ENCODE measurements at places on chromosomes 4 and X.

DNA sequence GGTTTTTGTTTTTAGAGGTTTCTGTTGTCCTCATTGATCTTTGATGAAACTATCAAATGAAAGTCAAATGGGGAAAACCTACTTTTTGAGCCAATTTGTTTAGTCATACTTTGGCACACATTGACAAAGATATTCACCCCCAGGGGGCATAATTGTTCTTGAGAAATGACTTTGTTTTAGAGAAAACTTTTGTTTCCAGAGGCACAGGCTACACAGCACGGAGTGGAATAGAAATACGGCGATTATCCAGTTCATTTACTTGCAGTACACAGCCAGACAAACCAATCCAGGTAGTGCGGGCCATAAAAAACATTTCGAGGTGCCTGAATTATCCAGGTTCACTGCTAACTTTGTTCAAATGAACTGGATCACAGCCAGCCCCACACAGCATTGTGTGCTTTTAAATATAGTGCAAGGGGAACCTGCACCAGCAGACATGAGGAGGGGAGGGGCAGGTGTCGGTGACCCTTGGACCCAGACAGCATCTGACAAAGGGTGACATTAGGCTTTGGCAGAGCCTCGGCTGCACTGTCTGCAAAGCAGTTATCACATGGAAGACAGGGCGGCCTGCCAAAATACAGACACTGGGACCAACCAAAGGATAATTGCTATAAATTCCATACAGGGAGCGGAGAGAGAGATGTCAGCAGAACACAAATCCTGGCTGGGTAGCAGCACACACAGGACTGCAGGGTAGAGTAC, 179.6 kb upstream of the NOCT start:
- DNase-seq, result no peak

DNA sequence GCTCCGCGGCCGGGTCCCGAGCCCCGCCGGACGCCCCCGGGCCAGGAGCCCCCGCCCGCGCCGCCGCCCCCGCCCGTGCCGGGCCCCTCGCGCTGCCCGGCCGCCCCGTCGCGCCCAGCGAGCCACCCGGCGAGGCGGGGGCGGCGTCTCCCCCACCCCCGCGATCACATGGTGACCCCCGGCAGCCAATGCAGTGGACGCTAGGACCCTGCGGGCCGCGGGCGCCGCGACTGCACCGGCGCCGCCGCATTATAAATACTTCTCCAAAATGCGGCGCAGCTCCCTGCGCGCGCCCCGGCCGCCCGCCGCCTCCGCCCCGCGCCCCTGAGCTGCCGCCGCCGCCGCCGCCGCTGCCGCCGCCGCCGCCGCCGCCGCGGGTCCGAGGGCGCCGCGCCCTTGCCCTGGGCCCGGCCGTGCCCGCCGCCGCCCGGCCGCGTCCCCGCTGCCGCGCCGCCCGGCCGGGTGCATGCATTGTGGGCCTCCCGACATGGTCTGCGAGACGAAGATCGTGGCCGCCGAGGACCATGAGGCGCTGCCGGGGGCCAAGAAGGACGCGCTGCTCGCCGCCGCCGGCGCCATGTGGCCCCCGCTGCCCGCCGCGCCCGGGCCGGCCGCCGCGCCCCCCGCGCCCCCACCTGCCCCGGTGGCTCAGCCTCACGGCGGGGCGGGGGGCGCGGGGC, at the start of gene NAT8L:
NAT8L (plus strand) TSS at position 282 of the 680 bp plus-strand sequence; CDS start at position 467, 185 bp downstream.
- no peak for DNase-seq

DNA sequence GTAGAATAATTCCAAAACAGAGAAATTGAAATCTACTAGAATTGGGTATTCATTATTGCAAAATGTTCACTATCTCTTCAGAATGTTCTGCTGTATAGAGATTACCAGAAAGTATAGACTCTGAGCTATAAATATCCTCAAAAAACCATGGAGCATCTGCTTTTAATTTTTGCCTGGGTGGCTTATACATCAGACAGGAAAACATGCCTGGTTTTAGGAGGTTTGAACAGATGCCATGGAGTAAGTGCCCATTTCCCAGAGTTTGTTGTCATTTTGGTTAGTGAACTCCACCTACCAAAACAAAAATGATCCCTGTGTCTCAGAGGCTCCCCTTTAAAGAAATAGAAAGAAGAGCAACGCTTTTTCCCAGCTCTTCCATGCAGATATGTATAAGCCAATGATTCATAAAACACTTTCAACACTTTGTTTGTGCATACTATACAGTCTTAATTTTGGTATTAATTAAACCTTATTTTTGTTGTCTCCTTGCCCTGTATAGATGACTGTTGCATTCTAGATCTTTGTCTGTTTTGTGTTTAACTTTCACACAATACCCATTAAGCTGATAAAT, 68.7 kb downstream of the MEPE start:
- no peak for DNase-seq

DNA sequence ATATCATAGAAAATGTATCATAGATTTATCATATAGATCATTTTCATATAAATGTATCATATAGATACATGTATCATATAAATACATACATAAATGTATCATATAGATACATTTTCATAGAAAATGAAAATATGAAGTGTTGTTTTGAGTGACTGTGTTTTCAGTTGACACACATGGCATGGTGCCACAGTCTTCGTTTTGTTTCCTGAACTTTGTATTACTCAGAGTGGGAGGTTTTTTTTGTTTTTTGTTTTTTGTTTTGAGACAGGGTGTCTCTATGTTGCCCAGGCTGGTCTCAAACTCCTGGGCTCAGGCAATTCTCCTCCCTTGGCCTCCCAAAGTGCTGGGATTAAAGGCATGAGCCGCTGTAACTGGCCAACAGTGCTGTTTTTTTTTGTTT, 3.9 kb downstream of the RBM10 start:
- no peak for DNase-seq

DNA sequence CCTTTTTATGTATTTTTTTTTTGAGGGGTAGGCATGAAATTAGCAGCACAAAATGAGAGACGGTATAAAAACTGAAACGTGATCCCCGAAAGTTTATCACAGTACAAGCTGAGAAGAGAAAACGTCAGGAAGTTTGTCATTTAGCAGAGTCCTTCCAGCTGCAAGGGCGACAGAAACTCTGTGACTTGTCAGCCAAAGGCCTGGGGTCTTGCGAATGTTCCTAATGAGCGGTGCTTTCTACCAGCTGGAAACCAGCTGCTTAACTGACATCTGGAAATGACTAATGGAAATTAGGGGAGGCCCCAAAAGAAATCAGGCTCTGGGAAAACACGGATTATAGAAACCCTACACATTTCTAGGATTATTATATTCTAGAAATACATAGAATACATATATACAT, 66.5 kb downstream of the CHRNA9 start:
- DNase-seq, result no peak

GRCh38 chr4:10381146-10381545, 76.1 kb downstream of the ZNF518B start:
- DNase-seq, result no peak

DNA sequence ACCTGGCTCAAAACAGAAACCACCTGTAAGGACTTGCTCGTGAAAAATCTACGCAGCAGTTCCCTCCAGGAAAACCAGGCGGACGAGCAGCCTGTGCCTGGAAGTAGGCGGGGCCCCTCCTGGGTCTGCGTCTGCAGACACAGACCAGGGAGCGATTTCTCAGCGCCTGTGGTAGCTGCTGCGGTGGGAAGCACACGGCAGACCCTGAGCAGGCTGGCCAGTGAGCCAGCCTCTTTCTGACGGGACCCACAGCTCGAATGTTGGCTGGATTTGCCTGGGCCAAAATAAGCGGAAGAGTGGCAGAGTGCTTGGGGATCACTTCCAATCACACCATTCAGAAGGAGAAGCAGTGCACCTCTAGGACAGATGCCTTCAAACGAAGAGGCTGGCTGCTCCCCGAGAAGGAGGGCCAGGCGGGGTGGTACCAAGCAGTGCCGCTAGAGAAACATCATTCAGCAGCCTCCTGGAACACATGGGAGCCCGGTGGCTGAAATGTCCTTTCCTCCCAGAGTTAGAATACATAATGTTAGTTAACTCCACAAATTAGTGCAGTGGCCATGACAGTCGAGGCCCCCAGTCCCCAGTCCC, 85.9 kb downstream of the GATB start:
- DNase-seq, result peak; percentile 96

DNA sequence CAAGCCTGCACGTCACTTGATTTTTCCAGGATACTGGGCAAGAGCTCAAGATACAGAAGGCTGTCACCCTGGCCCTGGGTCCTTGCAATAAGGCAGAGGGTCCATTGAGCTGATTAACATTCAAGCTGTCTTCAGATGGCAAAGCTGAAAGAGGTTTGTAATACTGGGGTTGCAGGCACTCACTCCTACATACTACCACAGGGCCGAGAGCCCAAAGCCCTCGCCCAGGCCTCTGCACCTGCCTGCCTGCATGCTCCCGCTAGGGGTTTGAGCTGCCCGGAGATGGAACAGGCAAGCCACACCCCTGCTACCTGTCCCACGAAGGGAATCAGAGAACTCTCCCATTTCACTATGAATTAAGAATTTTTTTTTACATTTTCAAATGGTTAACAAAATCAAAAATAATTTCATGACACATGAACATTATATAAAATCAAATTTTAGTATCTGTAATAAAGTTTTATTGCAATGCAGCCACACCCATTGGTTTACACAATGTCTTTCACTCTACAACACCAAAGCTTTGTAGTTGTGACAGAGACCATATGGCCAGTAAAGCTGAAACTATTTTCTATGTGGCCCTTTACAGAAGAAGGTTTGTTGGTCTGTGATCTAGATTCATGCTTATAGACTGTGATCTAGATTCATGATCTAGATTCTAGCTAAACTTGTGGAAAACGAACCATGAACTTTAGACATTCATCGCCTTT, 530.4 kb upstream of the IGFBP7 start:
- DNase-seq, result no peak

DNA sequence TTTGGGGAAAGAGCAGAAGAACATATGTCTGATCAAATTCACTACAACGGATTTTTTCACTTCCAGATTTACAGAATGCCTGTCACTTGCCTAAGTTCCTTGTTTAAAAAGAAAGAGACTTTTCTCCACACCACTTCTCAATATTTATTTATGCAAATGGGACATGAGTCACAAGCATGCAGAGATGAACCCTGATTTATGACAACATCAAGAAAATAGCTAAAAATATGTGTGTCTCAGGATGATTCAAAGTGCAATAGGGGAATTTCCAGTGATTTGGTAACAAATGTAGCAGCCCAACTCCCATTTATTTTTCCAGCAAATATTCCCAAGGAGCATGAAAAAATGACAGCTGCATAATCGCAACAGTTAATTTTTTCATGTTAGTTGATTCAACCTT, 180.4 kb upstream of the FAT1 start:
- no peak for DNase-seq

DNA sequence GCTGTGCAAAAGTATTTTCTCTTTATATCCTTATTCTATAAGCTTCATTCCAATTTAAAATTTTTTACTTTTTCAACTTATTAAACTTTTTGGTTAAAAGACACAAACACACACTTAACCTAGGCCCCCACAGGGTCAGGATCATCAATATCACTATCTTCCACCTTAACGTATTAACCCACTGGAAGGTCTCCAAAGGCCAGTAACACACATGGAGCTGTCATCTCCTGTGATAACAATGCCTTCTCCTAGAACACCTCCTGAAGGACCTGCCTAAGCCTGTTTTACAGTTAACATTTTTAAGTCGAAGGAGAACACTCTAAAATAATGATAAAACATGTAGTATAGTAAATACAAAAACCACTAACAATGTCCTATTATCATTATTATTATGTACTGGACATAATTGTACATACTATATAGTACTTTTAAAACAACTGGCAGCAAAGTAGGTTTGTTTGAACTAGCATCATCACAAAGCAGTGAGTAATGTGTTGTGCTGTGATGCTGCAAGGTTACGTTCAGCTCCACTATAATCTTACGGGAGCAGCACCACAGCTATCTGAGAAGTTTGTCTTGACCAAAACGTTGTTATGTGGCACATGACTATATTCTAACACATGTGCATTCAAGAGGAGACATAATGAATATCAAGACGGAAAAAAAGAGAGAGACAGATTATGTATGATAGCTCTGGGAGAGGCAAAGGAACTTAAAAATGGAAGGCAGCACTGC, 33.7 kb downstream of the DHX15 start:
- DNase-seq, result no peak

GRCh38 chr4:105113800-105114199, 32.9 kb upstream of the TET2 start:
- no peak for DNase-seq

DNA sequence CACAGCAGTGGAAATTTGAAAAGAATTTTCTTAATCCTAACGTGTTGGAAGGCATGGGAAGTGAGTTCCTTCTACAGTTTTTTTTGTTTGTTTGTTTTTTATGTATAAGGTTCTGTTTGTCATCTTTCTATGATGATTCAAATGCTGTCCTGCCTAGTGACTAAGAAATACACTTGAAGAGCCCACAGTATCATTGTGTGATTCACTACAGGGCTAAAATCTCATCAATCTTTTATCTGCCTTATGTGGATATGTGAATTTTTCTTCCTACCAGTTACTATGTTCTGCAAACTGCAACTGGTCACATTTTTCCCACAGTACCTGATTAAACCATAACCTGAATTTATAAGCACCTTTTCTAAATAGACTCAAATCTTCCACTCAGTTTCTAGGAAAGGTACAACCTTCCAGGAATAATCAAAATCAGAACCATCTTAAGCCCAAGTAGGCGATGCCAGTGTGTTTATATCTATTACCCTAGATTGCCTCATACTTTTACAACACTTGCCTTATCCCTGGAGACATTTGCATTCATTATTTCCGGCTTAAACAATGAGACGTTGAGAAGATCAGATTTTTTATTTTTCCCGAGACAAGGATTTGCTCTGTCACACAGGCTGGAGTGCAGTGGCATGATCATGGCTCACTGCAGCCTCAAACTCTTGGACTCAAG, 214.6 kb upstream of the GALNT7 start:
- no peak for DNase-seq

- no peak for DNase-seq
Observed at GRCh38 chr4:188403272-188403671, 264.0 kb downstream of the TRIML1 start.

DNA sequence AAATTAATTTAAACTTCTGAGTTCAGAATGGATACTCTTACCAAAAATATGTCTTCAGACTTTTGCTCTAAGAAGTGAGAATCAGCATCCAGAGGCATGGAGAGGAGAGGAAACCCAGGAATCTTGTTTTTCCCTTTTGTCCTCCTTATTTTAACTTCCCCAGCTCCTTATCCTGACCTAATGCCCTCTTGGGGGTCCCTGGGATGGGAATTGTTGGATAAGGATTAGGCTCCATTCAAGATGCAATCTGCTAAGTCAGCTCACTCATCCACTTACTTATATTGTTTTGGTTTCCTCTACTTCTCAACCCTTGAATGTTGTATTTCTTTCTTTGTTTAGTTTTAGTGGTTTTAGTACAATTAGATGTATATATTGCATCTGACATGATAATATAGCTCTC, 208.4 kb upstream of the PCDH7 start:
- no peak for DNase-seq

GRCh38 chr4:76982638-76983584, 33.4 kb downstream of the SEPTIN11 start:
- no peak for DNase-seq
